ENCODE measurements at places on chromosomes 6 and 20.

DNA sequence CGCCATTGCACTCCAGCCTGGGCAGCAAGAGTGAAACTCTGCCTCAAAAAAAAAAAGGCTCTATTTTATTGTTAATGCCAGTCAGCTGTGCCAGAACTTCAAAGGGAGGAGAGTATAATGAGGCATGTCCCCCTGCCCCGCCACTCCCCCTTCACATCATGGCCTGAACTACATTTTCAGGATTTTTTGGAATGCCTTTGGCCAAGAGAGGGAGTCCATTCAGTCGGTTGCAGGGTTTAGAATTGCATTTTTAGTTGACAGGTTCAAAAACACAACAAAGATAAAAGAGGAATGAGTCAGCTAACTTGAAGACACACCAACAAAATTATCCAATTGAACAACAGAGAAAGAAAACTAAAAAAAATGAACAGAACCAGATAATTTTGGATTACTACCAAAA, 59.1 kb downstream of the CEP43 start:
- no peak for DNase-seq

- DNase-seq: no peak
Measured at GRCh38 chr6:148967011-148967520, 220.2 kb downstream of the UST start.

GRCh38 chr20:51487076-51487475, 55.4 kb downstream of the NFATC2 start:
- no peak for DNase-seq

- peak; percentile 21 for DNase-seq
Measured at GRCh38 chr6:157644043-157644810, 178.8 kb upstream of the SNX9 start.

- DNase-seq: peak; percentile 41
Measured at GRCh38 chr6:138682704-138683527, 90.7 kb upstream of the CCDC28A start.

- no peak for DNase-seq
Measured at GRCh38 chr6:37971711-37972390, 152.3 kb downstream of the ZFAND3 start.

DNA sequence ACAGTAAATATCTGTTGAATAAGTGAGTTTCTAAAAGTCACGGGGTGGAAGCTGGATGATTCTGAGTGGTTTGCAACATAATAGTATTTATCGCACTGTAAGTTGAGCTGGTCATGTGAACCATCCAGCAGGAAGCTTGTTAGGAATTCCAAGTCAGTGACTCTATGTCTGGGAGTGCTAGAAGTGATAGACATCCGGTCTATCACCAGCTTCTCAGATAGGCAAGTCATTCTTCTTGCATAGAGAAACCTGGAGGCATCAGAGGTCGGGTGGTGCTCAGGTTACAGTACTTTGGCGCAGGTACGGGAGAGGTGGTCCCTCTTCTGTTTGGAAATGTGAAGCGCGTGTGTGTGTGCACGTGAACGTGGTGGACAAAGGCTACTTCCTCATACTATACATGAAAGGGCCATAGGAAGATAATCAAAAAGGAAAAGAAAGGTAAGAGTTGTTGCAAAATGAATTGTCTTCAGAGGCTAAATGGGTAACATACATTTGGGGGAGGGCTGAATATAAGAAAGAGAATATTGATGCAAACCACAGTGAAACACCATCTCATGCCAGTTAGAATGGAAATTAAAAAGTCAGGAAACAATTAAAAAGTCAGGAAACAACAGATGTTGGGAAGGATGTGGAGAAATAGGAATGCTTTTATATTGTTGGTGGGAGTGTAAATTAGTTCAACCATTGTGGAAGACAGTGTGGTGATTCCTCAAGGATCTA, 299.3 kb upstream of the ZFP64 start:
- DNase-seq: peak; percentile 76

DNA sequence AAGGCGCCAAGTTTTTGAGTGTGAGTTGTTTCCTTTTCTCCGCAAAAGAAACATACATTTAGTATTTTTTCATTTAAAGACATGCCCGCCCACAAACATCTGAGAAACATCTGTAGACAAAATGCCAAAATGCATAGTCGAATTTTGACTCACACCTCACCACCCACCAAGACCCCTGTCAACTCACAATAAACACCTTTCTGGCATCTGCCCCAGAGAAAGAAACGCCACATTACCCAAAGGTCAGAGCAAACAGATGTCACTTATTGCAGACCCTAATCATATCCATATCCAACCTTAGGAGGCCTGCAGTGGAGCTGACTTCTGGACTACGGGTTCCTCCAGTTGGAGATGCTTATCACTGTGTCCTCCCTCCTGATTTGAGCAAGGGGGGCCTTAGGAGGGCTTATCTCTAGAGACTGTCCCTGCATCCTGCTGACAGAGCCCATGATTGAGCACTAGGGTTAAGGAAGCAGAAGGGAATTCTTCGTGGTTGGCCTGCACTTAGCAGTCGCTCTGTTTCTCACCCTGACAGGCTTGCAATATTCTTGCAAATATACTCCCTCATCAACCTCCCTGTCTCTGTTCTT, 90.5 kb upstream of the TBX18 start:
- no peak for DNase-seq

- DNase-seq: no peak
Measured at GRCh38 chr6:139644821-139645220, 270.4 kb upstream of the CITED2 start.

DNA sequence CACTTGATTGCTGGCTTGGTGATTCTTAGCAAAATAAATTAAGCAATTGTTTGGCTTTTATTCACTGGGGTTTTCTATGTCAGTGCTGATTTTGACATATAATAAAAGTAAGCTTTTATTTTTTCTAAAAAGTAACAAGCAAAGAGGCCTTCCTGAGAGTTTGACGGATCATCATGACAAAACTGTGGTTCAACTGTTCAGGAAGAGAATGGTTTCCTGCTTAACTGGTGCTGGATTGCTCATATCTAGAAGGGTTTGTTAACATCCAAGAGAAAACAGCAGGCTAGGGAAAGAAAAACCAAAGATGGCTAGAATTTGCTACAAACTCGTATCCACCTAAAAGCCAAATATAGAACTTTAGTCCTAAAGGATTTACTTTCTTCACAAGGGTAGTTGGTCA, 21.2 kb downstream of the SERPINB1 start:
- no peak for DNase-seq

GRCh38 chr6:47180633-47181032, 129.1 kb downstream of the TNFRSF21 start:
- DNase-seq: no peak

- DNase-seq: no peak
Measured at GRCh38 chr20:19405958-19406357, 193.5 kb downstream of the SLC24A3 start.

DNA sequence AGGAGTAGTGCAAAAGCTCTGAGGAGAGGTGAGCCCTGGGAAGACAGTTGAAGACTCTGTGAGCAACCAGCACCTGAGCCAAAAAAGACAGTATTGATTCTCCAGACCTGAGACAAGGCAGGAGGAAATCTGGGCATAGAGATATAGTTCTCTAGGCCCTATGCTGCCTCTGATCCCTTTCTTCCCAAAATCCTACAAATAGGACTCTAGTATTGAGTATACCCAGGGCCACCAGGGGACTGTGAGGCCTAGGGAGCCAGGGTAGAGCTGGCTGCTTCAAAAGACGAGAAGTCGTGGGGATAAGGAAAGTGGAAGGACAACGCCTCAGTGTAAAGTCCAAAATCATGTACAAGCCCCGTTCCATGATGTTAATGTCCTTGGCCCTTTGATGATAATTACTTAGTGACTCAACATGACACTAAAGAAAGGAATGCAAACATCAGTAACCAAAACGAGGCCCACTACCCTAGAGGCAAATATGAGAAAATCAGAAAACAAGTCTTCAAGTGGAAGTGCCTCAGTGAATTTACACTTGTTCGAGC, 197.3 kb upstream of the PROKR2 start:
- DNase-seq: no peak

DNA sequence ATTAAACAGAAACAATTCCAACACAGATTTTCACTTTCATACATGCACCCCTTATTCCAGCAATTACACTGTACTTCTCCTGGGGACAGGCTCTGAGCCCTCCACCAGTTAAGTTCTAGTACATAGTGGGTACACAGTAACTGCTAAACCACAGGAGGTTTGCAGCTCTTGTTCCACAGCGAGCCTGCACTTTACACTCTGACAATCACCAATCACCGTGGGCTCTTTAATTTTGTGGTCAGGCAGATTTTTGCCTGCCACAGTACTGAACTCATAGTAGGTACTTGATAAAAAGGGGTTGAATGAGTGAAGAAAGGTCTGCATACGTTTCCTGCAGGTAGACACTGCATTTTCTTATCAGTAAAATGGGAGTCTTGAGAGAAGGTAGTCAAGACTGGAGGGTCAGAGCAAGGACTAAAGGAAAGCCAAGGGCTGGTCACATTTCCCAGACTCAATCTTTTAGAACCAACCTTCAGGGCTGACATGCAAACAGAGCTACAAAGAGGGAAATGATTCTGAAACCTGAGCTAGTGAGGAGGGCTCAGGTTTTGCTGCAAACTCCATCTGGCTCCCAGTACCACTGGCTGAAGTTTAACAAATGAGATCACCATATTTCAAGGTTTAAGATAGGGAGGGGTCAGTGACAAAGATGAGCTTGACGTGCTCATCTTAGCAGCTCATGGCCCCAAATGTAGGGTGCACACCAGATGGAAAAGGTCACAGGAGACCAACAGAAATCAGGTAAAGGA, 404.6 kb downstream of the BTBD9 start:
- DNase-seq: no peak

- no peak for DNase-seq
Measured at GRCh38 chr20:60586269-60587050, 628.2 kb downstream of the CDH26 start.

- no peak for DNase-seq
Measured at GRCh38 chr6:40916845-40917244, 122.2 kb downstream of the UNC5CL start.

GRCh38 chr20:35108921-35109320, 16.3 kb upstream of the TRPC4AP start:
- no peak for DNase-seq

GRCh38 chr6:123000244-123000770, 4.3 kb downstream of the CLVS2 start:
- DNase-seq: no peak

DNA sequence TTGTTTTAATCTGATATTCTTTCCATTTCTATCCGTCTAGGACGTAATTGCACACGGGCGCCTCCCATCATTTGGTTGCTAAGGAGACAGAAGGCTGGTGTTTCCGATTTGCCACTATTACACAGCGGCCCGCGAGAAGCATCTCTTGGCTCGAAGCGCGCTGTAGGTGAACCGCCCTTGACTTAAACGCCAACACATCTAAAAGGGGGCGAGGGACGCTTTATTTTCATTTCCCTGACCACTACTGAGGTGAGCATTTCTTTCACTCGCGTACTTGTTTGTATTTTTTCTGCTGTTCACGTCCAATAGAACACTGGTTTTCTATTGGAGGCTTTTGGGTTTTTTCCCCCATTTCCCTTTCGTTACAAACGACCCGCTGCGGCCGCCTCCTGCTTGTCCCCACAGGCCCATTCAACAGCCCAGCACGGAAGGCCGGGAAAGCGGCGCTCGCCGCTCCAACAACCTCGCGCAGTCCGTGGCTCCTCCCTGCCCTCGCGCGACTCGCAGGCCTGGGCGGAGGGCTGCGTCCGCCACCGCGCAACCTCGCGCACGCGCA, 505 bp upstream of the WRNIP1 start:
- peak; percentile 49 for DNase-seq

DNA sequence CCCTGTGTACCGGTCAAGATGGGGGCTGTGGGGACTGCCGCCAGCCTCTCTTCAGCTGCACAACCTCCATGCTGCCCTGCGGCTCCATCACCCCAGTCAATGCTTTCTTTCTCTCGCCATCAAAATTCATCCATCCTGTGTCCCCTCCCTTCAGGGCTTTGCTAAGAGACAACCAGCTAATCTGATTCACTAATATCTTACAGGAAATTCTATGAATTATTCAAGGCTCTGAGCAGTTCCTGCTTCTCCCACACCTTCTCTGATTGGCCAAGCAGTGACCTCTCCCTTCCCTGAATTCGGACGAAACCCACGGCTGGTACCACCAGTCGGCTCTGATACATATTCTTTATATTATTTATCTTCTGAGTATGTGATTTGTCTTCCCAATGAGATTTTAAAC, 13.8 kb downstream of the ITPR3 start:
- no peak for DNase-seq

- no peak for DNase-seq
Measured at GRCh38 chr6:149990661-149991471, 27.1 kb downstream of the ULBP1 start.

DNA sequence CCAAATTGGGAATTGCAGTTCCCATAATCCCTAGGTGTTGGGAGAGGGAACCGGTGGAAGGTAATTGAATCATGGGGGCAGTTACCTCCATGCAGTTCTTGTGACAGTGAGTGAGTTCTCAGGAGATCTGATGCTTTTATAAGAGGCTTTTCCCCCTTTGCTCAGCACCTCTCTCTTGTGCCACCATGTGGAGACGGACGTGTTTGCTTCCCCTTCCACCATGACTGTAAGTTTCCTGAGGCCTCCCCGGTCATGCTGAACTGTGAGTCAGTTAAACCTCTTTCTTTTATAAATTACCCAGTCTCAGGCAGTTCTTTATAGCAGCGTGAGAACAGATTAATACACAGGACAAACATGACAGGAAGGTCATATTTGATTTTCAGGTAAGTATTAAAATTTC, 25.3 kb upstream of the HECA start:
- no peak for DNase-seq

DNA sequence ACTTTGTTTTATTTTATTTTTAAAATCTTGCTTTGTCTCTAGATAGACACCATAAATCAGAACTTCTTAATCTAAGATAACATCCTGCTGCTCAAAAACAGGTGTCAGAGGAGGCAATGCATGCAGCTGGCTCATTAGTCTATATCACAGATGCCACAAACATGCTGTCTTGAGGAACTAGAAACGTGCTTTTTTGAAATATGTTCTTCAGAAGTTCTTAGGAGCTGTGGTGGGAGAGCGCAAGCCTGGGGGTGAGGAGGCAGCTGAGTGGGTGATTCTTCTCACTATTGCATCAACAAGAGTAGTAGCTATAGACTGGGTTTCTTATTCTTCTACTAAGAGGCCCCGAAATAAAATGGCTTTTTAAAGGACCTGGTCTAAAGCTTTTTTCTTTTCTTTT, 23.4 kb downstream of the IL22RA2 start:
- no peak for DNase-seq

GRCh38 chr6:113600551-113601339, 256.4 kb upstream of the MARCKS start:
- no peak for DNase-seq

- peak; percentile 69 for DNase-seq
Measured at GRCh38 chr6:139027620-139028182, 844 bp upstream of the ABRACL start.

- no peak for DNase-seq
Measured at GRCh38 chr6:106511288-106512047, 117.8 kb downstream of the RTN4IP1 start.

DNA sequence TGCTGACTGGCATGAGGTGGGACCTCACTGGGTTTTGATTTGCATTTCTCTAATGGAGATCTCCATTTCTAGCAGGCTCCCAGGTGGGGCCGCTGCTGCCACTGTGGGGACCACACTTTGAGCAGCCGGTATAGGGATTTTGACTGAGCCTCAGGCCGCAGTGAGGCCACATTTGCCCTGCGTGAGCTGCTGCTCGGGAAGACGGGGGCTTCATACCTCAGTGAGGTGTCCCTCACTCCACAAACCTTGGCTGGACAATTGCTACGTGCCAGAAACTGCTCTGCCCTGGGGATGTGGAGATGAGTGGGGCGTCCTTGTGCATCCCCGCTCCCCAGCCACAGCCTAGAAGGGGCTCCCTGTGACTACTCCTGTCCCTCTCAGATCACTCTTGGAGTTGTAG, 134.3 kb downstream of the ANKRD60 start:
- DNase-seq: no peak

Measured in HTR-8/SVneo (cell line).